ENCODE measurements at places on chromosomes 4 and X.

DNA sequence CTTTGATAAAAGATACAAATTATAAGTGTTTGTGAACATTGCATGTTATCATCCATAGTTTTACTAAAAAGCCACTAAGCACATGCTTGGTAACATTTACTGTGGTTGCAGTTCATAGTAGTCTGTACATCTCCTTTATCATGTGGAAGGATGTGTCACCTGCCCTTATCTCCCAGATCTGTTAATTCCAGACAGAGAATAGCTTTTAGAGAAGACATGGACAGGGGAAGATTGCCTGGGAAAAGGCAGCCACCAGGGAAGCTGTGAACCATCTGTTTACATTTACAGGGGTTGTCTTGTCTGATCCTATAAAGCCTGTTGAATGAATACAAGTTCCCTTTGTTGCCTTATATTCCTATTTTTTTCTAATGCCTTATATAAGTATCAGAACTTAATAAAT, 396.0 kb downstream of the FAT4 start:
- no peak for DNase-seq

GRCh38 chr4:152064753-152065152, 303.9 kb upstream of the GATB start:
- DNase-seq: no peak

DNA sequence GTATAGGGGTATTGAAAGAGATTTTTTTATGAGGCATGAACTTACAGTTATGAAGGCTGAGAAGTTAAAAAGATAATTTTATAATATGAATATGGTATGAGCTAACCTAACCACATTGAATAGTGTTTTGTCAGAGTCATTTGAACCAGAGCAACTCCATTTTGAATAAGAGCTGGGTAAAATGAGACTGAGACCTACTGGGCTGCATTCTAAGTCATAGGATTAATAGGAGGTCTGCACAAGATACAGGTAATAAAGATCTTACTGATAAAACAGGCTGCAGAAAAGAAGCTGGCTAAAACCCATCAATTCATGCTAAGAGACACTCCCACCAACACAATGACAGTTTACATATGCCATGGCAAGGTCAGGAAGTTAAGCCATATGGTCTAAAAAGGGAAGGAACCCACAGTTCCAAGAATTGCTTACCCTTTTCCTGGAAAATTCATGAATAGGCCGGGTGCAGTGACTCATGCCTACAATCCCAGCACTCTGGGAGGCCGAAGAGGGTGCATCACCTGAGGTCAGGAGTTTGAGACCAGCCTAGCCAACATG, 209.2 kb downstream of the TECRL start:
- DNase-seq: no peak

DNA sequence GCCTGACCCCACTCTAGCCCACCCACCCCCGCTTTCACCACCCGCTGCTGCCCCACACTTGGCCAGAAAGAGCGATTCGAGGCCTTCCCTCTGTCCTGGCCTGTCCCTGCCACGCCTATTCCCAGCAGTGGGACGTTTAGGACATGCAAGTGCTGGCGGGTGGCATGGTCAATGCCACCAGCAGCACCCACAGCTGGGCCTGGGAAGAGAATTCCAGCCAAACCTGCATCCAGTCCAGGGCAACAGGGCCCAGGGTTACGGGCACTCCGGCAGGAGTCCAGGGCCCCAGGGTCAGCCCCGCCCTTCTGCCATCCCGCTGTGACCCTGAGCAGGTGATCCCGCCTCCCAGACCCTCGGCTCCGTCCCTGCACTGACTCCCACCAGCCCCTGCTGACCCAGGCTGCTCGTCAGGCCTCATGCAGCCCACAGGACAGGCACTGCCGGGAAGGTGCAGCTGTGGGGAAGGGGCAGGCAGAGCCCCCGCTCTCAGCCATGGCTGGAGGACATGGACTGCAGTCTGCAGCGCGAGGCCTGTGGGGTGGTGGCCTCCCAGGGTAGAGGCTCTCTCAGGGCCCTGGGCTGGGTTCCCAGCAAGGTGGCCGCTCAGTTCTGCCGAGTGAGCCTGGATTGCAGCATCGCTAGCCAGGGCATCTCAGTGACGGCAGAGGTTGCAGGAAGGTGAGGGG, 6.8 kb upstream of the HTRA3 start:
- no peak for DNase-seq

- no peak for DNase-seq
These were observed 123.9 kb upstream of the ACSL4 start for GRCh38 chrX:109856974-109857373.

DNA sequence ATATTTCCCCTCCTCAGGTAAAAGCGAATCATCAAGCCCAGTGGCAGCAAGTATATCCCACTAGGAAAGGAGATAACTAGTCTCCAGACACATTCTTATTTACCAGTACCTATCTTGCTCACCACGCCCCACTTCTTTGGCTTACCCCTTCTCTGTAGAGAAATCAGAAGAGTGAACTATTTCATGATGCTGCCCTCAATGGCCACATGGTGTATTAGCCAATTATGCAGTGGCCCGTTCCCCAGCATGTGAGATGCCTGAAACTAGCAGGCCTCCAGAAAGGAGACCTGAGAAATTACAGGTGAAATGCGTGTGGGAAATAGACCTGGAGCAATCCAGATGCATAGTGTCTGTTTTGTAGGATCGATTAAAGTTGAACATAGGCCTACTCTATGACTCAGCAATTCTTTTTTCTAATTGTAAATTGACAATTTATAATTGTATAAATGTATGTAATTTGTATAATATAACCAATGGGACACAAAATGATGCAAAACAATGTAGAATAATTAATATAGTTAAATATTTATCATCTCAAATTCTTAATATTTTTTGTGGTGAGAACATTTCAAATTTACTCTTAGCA, 87.3 kb downstream of the CXCL13 start:
- no peak for DNase-seq

DNA sequence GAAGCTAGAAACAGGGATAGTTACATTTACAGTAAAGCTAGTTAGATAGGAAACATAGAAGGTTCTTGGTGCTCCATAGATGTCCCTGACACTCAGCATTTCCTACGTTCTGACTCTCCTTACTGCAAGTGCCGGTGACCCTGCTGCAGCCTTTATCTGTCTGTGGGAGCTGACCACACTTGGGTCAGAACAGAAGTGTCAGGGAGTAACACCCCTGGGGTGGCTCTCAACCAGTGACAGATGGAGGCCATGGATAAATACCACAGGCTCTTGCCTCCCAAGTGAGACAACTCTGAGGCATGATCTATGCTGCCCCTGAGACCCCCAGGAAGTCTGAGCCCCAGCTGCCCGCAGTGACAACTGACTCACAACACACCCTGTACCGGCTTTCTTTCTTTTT, 69.8 kb downstream of the ANXA3 start:
- no peak for DNase-seq

GRCh38 chr4:8079031-8079885, 79.4 kb downstream of the ABLIM2 start:
- no peak for DNase-seq

GRCh38 chr4:35963383-35963782, 280.9 kb downstream of the ARAP2 start:
- no peak for DNase-seq

GRCh38 chr4:47705326-47705981, 132.4 kb downstream of the CORIN start:
- DNase-seq: no peak

GRCh38 chrX:29627833-29628232, 587.5 kb upstream of the MAGEB2 start:
- no peak for DNase-seq

DNA sequence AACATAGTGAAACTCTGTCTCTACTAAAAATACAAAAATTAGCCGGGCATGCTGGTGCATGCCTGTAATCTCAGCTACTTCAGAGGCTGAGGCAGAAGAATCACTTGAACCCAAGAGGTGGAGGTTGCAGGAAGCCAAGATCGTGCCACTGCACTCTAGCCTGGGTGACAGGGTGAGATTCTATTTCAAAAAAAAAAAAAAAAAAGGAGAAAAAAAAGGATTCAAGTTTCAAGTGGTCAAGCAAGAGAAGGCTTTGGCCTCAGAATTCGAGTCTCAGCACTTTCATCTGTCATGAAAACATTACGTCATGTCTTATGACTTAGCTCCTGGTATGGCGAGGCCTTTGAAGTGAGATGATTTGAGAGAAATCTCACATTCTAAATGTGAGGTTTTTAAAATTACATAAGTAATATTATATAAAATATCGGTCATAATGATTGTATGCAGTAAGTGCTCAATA, 21.2 kb upstream of the DHRSX start:
- no peak for DNase-seq

DNA sequence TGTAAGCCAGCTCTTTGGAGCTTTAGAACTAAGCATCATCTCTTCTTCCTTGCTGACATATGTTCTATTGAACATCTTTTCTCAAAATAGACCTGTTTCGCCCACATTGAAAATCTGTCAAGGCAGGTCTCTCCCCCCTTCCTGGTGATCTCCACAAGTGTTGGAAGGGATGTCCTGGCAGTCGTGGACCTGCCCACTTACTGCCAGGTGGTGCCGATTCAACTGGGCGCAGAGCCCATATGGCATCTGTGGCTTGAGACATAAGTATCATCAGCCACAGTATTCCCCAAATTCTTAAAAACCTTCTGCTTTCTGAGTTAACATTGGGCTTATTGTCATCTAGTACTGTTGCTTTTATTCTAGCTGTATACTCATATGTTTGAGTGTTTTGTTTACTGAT, 969.3 kb upstream of the FTHL17 start:
- no peak for DNase-seq

DNA sequence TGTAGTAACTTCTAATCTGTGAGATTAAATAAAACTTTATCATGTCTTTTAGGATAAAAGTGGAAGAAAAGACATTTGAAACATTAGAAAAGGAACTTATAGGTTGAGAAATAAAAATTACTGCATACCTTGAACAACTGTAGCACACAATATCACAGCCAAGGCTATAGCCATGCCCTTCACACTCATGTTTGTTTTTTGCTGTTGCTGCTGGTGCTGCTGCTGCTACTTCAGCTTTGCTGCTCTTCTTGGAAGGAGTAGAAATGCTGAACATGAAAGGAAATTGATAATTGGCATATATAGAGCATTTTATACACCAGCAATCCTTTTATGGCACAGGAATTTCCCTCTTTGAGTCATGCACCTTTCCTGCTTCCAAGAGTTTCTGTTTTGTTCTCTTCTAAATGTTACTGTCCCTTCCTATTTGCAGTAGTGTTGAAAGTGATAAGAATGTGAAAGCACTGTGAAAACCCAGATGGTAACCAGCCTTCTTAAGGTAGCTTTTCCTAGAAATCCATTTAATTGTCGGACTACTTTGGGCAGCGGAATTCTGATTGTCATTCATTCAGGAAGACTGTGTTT, at the start of gene CXCL11:
CXCL11 (minus strand) TSS at position 272 of the 582 bp plus-strand sequence; CDS start at position 189, 83 bp downstream.
- DNase-seq: no peak

GRCh38 chrX:119399772-119400101, 601 bp downstream of the SLC25A43 start:
- no peak for DNase-seq

DNA sequence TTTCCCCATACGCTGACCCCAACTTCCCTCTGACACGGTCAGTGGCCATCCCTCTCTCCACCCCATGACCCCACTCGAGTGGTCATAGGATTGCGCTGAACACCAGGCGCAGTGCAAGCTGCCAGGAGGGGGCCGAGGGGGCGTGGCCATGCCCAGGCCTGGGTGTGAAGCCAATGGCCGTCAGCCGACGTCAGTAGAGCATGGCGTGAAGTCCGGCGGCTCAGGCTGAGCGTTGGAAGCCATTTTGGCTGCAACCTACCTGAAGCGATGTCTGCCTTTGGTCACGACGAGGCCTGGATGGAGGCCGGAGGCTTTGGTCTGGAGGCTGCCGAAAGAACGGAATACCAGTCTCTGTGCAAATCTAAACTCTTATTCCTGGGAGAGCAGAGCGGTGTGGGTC, at the start of gene RAB41:
RAB41 (plus strand) TSS at position 222 of the 400 bp plus-strand sequence; CDS start at position 268, 46 bp downstream.
- DNase-seq: no peak

DNA sequence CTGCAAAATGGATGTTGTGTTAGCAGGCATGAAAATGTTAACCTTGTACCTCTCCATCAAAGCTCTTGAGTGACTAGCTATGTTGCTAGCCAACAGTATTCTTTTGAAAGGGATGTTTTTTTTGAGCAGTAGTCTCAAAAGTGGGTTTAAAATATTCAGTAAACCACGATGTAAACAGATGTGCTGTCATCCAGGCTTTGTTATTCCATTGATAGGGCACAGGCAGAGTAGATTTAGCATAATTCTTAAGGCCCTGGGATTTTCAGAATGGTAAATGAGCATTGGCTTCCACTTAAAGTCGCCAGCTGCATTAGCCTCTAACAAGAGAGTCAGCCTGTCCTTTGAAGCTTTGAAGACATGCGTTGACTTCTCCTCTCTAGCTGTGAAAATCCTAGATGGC, 18.4 kb downstream of the FGF2 start:
- no peak for DNase-seq

- DNase-seq: no peak
These were observed 3.2 kb downstream of the ACOX3 start for GRCh38 chr4:8437281-8437680.

DNA sequence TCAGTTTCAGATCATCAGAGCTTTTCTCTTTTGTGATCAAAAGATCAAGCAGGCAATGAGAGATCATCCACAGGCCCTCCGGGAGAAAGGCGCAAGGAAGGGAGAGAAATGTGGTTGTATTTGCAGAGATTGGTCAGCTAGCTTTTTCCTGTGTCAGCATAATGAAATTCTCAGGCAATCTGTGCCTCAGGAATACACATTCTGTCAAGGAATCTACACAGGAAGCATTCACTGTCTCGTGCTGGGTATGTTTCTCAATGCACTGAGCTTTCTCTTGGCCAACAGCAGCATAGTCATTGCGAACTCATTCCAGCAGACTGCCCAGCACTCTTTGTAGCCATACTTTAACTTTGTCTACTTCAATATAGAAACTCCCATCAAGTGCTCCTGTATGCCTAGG, 413.7 kb downstream of the PPP3CA start:
- DNase-seq: no peak

- DNase-seq: no peak
These were observed 324.0 kb downstream of the DHRSX start for GRCh38 chrX:2176733-2177132.

GRCh38 chrX:39574178-39574577, 523.6 kb downstream of the BCOR start:
- DNase-seq: no peak

- DNase-seq: no peak
These were observed at the start of gene MAMLD1 for GRCh38 chrX:150362599-150363481. Gene MAMLD1, plus strand, starts transcription at chrX:150363317. Its CDS starts 82,200 bp downstream, at chrX:150445517.

DNA sequence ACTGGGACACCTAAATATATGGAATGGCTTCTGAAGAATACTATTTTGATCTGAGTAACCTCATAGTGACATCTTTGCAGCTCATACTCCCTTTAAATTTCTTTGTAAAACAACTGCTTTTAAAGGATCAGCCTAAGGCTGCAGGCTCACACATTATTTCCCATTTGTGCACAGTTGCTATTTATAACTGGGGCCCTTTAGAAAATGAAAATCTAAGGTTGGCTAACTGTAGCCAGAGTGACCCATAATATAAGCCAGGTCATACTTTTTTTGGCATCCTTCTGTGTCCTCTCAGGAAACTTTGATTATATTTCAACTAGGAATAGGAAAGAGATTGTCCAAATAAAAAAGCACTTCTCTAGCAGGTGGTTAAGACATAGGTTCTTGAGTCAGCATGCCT, 123.6 kb upstream of the RASGEF1B start:
- DNase-seq: no peak

- no peak for DNase-seq
These were observed 816.1 kb upstream of the IGFBP7 start for GRCh38 chr4:57926311-57926710.

GRCh38 chrX:17758382-17758781, 21.1 kb downstream of the SCML1 start:
- no peak for DNase-seq
